ENCODE measurements at places on chromosomes 6 and 20.

DNA sequence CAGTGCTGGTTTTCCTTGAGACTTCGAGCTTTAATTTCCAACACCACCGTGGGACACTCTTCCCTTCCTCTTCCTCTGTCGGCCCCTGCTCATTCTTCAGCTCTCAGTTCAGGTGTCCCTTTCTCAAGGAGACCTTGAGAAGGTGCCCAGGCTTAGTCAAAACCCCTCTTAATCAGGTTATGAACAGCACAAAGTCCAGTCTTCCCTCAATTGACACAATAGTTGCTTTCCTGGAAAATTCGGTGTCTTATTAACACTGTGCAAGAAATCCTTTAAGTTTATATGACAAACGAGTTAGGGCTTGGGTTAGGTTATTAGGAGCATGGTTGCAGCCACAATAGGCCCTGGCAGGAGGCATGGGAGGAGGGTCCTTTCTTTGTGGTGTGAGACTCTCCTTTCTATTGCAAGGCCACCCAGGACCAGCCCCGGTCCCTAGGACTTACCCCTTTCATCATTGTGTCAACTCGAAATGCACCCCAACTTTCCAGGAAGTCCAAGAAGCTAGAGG, 1.5 kb upstream of the NSFL1C start:
- no peak for DNase-seq

- DNase-seq = peak; percentile 9
Observed at GRCh38 chr6:87791029-87791428, 89.0 kb upstream of the AKIRIN2 start.

- DNase-seq = peak; percentile 24
Observed at GRCh38 chr20:44959082-44959637, 1.0 kb downstream of the TOMM34 start.

DNA sequence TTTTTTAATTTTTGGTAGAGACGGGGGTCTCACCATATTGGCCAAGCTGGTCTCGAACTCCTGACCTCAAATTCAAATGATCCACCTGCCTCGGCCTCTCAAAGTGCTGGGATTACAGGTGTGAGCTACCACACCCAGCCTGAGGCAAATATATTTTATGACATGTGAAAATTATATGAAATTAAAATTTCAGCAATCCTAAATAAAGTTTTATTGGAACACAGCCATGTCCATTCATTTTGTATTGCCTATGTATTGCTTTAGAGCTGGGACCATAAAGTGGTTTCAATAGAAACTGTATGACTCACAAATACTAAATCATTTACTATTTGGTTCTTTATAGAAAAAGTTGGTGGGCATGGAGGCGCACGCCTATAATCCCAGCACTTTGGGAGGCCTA, 32.0 kb upstream of the GCM1 start:
- no peak for DNase-seq

DNA sequence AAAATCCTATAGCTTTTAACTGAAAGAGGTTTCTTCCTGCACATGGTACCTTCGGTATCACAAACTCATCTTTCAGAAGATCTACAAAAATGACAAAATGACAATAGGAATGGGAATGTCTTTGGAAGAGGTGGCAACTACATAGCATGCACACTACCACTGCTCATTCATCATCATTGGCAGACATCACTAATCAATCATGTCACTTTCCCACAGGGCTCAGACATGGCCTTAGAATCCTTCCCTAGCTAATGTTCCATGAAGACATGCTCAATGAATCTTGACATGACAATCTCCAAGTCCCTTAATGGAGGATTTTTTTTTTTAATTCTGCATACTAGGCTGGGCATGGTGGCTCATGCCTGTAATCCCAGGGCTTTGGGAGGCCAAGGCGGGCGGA, 3.2 kb upstream of the PGC start:
- DNase-seq = no peak

DNA sequence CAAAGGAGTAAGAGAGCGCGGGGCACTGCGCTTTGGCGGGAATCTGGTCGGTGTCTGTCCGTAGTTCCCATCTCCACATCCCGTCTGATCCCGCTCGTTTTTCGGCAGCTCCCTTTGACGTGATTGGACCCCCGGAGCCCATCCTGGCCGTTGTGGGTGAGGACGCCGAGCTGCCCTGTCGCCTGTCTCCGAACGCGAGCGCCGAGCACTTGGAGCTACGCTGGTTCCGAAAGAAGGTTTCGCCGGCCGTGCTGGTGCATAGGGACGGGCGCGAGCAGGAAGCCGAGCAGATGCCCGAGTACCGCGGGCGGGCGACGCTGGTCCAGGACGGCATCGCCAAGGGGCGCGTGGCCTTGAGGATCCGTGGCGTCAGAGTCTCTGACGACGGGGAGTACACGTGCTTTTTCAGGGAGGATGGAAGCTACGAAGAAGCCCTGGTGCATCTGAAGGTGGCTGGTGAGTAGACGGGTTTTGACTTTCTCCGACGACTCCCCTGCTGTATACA, 1.4 kb downstream of the BTN1A1 start:
- peak; percentile 20 for DNase-seq

GRCh38 chr6:6772751-6773150, 184.2 kb downstream of the LY86 start:
- DNase-seq = no peak

DNA sequence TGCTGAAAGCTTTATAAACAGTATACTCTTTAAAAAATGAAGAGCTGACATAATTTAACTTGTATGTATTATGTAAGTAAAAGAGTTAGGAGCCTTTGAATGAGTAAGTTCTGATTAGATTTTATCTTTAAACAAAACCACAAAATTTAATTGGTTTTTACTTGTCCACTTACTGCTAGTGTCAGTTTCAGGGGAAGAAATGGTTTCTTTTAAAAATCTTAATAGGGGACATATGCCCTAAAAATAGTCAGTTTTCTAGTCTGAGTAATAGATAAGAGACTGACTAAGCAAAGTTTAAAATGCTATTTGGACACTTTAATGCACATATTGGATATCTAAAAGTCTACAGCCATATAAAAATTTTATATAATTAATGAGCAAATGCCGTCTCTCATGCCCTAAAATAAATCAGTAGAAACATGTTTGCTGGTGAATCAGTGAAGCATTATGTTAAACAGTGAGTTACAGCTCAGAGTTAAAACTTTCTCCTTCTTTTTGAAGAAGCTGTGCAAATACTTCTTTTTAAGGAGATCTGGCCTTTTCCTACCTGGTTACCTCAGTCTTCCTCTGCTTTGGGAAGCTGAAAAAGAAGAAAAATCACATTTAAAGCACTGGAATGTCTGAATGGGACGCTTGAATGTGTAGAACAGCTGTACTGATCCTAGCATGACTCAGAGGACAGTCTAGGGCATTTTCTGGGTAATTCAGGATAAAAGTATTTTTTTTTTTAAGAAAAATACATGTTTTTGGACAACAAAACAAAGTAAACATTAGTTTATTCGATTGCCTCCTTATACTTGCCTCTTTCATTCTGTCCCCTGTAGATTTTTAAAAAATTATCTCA, 55.3 kb downstream of the CDH26 start:
- DNase-seq = peak; percentile 28

- no peak for DNase-seq
Observed at GRCh38 chr6:12083763-12084162, 71.7 kb downstream of the HIVEP1 start.

DNA sequence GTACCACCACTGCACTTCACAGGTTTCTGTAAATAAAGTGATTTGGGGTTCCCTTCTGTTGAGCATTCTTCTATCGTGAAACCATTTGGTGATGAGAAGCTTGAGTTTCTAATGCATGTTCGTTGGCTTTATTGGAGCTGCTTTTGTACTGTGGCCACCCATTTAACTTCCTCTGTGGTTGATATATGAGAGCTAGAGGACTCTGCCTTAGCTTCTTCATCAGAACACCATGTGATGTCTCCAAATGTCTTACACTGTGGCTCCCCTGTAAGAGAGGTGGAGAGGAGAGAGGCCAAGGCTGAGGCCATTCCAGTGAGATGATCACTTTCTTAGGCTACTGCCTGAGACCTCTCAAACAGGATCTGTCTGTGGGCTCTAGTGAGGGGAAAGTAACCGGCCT, 114.5 kb downstream of the SLC16A10 start:
- DNase-seq = no peak

DNA sequence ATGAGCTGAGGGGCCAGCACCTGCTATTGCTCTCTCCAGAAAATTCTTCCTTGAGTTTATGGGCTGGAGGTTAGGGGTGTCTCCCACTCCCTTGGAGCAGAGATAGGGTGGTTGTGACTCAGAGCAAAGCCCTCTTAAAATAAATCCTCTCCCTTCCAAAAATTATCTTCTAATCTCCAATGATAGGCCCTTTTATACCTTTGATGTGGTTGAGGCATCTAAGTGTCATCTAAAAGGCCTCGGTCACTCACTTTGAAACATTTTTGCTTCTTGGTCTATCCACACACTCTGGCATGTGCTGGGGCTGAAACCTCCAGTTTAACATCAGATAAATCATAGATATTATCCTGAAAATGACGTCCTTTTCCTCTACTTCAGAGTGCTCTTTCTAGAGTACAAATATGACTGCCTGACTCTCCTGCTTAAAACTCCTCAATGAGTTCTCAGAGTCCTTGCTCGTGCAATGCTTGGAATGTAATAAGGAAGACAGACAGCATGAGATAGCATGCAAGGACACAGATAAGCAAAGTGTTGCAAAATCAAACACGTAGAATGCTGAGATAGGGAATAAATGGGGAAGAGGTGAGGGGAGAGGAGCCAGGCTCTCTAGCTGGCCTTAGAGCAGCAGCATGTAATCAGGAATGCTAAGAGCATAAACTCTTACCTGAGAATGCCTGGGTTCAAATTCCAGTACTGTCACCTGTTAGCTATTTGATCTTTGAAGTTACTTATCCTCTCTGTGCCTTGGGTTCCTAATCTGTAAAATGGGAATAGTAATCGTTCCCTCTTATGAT, 374.1 kb upstream of the CITED2 start:
- peak; percentile 90 for DNase-seq

GRCh38 chr6:166499350-166500163, 86.9 kb downstream of the RAMACL start:
- no peak for DNase-seq

GRCh38 chr20:21167261-21167660, 41.4 kb downstream of the KIZ start:
- no peak for DNase-seq

GRCh38 chr6:33116417-33116816, 40.6 kb downstream of the HLA-DPB1 start:
- no peak for DNase-seq

DNA sequence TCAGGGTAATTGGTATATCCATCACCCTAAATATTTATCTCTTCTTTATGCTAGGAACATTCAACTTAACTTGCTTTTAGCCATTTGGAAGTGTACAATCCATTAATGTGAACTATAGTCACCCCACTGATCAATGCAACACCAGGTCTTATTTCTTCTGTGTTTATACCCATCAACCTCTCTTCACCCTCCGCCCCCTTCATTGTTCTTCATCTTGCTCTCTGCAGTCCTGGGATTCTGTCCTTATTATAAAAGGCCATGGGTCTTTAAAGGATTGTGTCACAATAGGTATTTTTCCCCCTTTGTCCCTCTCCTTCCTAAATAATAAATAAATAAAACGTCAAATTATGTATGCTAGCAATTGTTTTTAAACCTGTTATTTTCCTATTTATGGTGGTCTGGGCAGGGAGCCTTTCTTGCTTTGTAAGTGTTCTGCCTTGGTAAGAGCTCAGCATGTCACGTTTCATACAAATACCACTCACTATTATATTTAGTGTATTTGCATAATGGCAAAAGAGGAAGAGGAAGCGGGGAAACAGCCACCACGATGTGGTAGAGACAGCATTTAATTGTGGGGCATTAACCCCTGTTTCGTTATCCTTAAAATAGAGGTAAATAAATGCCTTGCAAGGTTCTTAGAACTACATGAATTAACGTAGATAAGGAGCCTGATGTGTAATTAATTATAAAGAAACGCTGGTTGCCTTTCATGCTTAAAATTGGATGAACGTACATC, 1.9 kb downstream of the ABRACL start:
- no peak for DNase-seq

DNA sequence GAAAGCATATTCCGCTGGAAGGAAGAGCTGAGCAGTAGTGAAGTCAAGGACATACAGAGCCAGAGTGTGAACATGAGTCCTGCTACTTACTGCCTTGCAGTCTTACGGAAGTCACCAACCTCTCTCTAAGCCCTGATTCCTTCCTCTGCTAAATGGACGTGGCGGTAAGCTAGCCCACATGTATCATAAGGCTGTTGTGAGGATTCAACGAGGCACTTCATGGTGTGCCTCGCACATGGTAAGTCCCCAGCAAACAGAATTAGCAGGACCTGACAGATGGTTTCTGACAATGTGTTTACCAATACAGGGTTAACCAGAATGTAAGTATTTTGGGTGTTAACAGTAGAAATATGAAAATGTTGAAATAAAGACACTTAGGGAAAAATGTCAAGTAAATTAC, 93.2 kb downstream of the IRF4 start:
- DNase-seq = no peak

DNA sequence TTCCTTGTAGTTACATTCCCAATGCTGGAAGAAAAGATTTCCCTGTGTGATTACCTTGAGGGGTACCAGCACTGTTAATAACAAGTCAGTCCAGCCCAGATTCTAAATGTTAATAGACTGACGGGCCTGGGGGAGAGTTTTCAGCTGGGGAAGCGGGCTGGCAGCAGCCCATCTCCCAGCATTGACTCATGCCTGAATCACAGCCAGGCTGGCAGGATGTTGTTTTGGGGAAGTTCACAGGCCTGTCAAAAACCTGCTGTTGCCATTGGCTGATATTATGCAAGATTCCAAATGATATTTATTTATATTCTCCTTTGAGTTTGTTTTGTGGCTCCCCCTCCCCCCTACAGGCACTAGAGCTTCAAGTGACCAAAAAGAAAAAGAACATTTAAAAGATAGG, 213.9 kb upstream of the CNR1 start:
- peak; percentile 43 for DNase-seq

DNA sequence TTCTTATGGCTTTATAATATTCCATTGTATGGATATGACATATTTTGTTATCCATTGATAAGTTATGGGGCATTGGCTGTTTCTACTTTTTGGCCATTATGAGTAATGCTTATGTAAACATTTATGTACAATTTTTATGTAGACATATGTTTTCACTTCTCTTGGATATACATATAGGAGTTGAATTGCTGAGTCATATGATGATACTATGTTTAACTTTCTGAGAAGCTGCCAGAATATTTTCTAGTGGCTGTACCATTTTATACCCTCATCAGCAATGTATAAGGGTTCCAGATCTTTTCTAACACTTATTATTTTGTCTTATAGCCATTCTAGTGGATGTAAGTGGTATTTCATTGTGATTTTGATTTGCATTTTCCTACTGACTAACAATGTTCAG, 23.1 kb downstream of the OTOR start:
- no peak for DNase-seq

- DNase-seq = no peak
Observed at GRCh38 chr20:437787-438486, 24.4 kb downstream of the TBC1D20 start.

All from fibroblast of villous mesenchyme (primary cell).